AG04450 (cell line): ENCODE measurements at places on chromosomes 5 and 9. TPM values are rescaled to one million over a fixed set of nuclear protein-coding genes. Genes with fewer than 3 reads are reported as not detected.

DNA sequence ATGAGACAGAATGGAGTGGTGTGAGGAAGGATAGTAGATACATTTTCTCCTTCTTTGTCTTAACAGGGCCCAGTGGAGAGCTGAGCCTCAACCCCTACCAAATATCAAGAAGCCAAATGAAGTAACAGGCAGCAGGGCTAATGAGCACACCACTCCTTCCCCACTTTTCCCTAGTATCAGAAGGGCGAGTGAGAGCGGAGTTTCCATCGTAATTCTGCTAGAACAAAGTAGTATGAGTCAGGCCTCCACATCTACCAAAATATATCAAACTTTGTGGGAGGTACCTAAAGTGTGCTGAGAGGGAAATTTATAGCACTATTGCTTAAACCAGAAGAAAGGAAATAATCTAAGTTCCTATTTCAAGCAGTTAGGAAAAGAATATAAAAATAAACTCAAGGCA lies 769.0 kb upstream of the RGMB start:
- DNase-seq = no peak

GRCh38 chr9:2802494-2802921 lies 41.4 kb downstream of the PUM3 start:
- peak; percentile 33 for DNase-seq

DNA sequence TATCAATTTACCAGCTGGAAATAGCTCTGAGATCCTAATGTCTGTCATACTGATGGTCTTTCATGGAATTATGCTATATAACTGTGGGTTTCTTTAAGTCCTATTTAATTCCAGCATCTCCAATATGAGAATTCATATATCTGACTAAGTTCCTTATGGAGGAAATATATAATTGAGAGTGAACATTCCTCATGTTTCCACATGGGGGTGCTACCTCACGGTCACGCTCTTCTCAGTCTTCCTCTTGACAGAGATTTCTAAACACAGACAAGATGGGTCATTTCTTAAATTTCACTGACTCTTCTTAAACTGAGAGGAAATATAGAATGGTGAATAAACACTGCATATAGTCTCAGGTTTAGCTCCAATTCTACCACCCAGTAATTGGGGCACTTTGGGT lies 212.1 kb downstream of the SLF1 start:
- DNase-seq = no peak

The NAIP gene
- 1.1 and 1.3 TPM in 2 replicates for polyA plus RNA-seq

The RASGEF1C gene
- not detected in 2 replicates for polyA plus RNA-seq

The LVRN gene
- polyA plus RNA-seq = 0.22 and 0.53 TPM in 2 replicates
